Umbilical cord (tissue), 2 donors: ENCODE measurements at places on chromosomes 1 and 21. TPM values are rescaled to one million over a fixed set of nuclear protein-coding genes. Genes with fewer than 3 reads are reported as not detected.
A peak's percentile ranks its signal among the peaks of the same experiment; 100 is the strongest.

The CYP4A11 gene
- 2.2 TPM for total RNA-seq

The FAM177B gene
- not detected for total RNA-seq

The CD84 gene
- 13.5 TPM for total RNA-seq

The EFNA1 gene
- total RNA-seq: 3.1 TPM

The SLC26A9 gene
- total RNA-seq: 0.24 TPM

The GLIS1 gene
- 1.4 TPM for total RNA-seq

The PEX19 gene
- total RNA-seq: 31.8 TPM

The DIP2A gene
- 29.1 TPM for total RNA-seq

The NBPF26 gene
- 34.2 TPM for total RNA-seq

The GPR3 gene
- 0.24 TPM for total RNA-seq

The EDEM3 gene
- total RNA-seq: 88.4 TPM

The TMIGD3 gene
- 24.3 TPM for total RNA-seq

DNA sequence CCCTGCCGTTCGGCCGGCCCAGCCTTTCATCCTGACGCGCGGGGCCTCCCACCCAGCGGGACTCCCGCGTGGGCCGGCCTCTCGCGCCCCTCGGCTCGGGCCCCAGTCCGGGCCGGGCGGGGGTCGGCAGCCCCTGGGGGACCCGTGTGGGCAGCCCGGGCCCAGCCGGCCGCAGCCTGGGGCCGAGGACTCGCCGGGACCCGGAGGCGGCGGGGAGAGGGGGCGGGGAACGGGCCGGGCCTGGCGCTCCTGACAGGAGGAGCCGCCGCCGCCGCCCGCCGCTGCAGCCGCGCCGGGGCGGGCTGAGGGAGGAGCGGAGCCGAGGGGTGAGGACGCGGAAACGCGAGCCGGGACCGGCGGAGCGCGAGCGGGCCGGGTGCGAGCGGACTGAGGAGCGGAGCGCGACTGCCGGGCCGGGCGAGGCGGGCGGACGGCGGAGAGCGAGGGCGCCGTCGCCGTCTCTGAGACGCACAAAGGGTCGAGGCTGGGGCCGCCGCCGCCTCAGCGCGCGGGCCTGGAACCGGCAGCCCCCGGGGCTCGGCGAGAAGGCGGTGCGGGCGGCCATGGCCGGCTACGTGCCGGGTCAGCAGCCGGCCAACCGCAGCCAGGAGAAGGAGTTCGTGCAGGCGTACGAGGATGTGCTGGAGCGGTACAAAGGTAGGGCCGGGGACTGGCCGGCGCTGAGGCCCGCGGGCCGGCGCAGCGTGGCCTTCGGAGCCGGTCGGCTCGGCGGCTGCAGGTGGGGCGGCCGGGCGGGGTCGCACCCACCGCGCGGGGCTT is 79.1 kb downstream of the NDUFS5 start:
- DNase-seq: peak; percentile 79

- DNase-seq: peak; percentile 37
Measured at GRCh38 chr1:4165686-4166300, 265.7 kb upstream of the C1orf174 start.

DNA sequence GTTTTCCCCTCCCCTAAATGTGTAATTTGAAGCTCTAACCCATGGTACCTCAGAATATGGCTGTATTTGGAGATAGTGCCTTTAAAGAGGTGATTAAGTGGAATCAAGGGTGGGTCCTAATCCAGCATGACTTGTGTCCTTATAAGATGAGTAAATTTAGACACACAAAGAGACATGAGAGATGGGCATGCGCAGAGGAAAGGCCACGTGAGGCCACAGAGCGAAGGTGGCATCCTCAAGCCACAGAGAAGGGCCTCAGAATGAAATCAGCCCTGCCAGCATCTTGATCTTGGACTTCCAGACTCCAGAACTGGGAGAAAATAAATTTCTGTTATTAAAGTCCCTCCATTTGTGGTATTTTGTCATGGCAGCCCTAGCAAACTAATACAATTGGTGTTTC is 2.9 kb upstream of the PLA2G2F start:
- no peak for DNase-seq

- no peak for DNase-seq
Measured at GRCh38 chr1:185300152-185300551, 16.9 kb downstream of the IVNS1ABP start.

GRCh38 chr1:94084547-94084946 is 36.4 kb downstream of the ABCA4 start:
- no peak for DNase-seq

DNA sequence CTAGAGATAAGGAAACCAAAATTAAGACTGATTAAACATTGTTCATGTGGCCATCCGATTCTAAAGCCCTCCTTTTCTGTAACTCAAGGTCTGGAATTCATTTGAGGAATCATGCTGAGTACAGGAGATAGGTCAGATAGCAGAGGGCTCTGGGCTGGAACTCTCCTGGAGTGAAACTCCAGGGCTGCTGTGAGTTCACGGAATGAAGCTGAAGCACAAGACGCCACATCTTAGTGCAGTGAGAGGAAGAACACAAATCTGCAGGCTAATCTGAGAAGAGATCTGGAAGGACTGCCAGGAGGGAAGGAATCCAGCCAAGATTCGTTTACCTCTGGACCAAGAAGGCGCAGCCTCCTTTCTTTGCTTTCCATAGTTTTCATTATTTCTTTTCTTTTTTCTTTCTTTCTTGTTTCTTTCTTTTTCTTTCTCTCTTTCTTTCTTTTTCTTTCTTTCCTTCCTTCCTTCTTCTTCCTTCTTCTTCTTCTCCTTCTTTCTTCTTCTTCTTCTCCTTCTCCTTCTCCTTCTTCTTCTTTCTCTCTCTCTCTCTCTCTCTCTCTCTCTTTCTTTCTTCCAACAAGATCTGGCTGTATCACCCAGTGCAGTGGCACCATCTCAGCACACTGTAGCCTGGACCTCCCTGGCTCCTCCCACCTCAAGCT is 74.8 kb upstream of the ATP1B1 start:
- DNase-seq: peak; percentile 54

DNA sequence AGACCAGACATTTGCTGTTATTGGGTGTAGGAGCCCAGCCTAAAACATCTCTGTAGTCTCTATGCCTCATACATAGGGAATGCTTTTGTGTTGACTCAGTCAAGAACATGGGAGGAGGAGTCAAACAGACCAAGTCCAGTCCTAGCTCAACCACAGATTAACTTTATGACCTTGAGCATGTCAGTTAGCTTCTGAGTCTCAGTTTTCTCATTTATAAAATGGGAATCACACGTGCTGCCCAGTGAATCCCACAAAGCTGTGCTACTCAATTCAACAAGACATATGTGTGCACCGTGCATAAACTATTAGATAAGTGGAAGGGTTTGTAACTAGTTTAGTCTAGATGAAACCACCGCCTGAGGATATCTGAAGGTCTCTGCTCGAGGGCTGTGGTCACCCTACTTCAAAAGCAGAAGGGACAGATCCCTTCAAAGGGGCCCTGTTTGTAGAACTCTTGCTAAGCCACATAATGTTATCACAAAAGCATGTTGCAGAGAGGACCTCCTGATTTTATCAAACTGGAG is 109.5 kb upstream of the NFIA start:
- DNase-seq: peak; percentile 47

DNA sequence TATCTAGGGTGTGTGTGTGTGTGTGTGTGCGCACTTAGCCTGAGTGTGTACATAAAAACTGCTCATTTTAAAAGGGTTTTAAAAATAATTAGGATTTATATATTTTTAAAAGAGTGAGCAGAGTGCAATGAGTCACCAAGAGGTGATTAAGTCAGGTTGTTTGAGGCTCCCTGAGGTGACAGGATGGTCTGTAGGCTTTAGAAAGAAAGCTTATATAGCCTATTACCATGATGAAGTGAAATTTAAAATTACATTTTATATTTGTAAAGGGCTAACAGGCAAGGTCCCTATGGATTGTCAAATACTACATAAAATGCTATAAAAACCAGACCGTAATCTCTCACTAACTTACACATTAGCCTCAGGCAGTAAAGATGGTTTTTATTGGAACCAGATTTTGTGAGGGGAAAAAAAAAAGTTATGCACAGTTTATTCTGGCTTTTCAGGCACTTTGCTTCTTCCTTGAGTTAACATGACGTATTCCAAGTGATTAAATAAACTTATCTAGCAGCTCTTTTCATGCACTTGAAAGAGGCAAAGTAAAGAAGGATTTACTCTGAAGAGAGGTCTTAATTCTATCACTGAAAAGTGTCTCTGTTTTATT is 711.7 kb upstream of the PTBP2 start:
- peak; percentile 96 for DNase-seq

GRCh38 chr21:39564200-39564599 is 48.5 kb upstream of the B3GALT5 start:
- no peak for DNase-seq

DNA sequence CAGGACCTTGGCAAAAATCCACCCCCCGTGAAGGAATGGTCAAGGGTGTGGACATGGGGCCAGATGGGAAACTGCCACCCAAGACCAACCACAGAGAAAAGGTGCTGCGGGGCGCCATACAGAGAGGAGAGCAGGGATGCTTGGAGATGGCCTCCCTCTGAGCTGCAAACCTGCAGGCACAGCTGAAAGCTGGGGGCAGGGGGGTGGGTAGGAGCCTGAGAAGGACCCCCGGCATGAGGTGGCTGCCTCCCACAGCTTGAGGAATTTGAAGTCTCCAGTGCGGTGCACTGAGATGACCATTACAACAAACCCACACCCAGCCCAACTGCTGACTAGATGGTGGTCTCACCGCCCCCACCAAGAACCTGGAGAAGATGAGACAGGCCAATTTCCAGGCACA is 84.8 kb downstream of the WDR4 start:
- DNase-seq: no peak

- no peak for DNase-seq
Measured at GRCh38 chr1:6234502-6235295, 1.1 kb downstream of the ICMT start.

GRCh38 chr1:227994632-227995300 is 12.0 kb upstream of the WNT3A start:
- DNase-seq: no peak

GRCh38 chr1:41626616-41627375 is 142.3 kb upstream of the EDN2 start:
- DNase-seq: no peak

DNA sequence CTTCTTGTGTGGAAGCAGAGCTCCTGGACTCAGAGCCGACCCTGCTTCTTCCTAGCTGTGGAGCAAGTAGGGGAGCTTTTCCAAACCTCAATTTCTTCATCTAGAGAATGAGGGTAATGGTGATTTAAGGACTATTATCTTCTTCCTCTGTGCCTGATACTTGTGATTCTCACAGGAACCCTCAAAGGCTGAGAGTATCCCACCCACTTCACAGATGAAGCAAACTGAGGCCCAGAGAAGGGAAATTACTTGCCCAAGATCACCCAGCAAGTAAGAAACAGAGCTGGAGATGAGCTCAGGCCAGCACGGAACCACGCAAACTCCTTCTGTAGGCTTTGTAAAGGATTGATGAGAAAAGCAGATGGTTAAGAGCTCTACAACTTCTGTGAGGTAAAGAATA is 15.1 kb upstream of the SLC2A1 start:
- no peak for DNase-seq

- DNase-seq: no peak
Measured at GRCh38 chr1:226710501-226710900, 28.6 kb downstream of the ITPKB start.

DNA sequence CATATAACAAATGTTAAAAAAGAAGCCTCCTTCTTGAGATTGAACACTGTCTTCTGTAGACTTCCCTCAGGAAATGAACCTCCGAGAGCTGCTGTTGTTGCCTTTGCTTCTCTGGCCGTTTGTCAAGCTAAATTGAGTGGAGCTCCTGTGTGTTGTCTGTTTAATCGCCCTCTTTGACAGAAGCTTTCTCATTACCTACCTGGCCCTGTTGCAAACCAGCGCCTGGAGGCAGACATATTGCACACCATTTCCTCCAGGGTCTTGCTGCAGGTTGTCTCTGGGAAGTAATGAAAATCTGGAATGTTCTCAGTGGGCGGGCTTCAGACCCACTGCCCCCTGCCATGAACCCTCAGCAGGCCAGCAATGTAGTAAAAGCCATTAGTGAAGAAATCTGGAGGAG is 83.3 kb downstream of the GABPA start:
- DNase-seq: peak; percentile 20

DNA sequence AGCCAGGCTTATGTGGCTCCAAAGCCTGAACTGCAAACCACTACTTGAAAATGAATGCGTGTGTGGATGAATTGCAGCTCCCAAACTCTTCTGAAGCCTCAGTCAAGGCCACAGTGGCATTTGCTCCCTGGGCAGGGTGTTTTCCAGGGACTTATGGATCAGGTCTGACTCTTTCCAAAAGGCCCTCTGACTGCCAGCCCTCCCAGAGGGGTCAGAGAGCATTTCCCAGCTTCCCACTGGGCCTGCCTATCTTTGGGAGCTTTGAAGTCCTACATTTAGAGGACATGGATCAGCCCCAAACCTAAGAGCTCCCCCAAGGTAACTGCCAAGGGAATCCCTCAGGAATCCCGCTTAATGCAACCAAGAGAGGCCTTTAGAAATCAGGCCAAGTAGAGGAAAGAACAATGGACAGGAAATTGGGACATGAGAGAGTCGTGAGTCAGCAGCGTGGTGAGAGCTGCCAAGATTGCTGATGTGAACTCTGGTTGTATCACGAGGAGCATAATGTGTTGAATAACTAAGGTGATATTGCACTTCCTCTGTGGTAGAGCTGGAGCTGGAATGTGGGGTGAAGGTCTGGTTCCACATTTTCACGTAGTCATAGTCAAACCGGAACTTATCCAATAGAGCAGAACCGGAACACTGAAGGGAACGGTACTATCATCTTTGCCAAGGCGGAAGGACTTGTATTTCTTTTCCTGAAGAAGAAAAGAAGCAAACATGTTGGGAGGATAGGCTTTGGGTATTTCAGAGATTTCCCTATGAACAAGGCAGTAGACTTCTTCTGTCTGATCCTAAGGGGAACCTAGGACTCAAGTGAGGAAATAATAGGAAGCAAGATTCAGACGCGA is 99.4 kb upstream of the JUN start:
- peak; percentile 59 for DNase-seq

GRCh38 chr1:66999640-67000400 is 54.1 kb downstream of the SLC35D1 start:
- peak; percentile 13 for DNase-seq

GRCh38 chr1:206658264-206658980 is 23.1 kb downstream of the DYRK3 start:
- DNase-seq: peak; percentile 32

GRCh38 chr1:218377143-218377660 is 32.1 kb downstream of the TGFB2 start:
- DNase-seq: peak; percentile 68

DNA sequence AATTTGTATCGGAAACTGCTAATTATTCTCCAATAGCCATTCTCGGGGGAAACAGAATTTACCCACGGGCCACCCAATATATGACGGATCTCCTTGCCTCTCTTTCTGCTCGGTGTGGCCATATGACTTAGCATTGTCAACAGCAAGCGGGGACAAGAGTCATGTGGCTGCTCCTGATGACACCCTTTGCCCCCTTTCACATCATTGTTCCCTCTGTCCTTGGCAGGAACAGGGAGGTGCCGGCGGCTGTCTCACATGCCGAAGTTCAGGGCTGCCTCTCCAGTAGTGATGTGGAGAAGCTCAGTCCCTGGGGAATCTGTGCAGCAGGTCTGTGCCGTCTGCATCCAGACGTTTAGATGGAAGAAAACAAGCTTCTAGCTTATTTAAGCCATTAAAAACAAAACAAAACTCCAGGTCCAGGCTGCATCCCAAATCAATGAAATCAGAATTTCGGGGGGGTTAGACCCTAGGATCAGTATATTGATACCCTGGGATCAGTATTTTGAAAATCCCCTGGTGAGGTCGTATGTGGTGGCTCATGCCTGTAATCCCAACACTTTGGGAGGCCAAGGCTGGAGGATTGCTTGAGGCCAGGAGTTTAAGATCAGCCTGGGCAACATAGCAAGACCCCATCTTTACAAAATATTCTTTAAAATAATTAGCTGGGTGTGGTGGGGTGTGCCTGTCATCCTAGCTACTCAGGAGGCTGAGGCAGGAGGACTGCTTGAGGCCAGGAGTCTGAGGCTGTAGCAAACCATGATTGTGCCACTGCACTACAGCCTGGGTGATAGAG is 10.8 kb downstream of the MYOM3 start:
- DNase-seq: no peak
